ENCODE measurements at places on chromosomes 7 and 10. TPM values are rescaled to one million over a fixed set of nuclear protein-coding genes. Genes with fewer than 3 reads are reported as not detected.
A peak's percentile ranks its signal among the peaks of the same experiment; 100 is the strongest.

GRCh38 chr7:16739863-16740622, 13.5 kb upstream of the TSPAN13 start:
- DNase-seq, result no peak

- DNase-seq, result peak; percentile 4
Measured at GRCh38 chr7:157832421-157832820, 495.6 kb downstream of the DNAJB6 start.

GRCh38 chr10:33336582-33337325, 2.3 kb upstream of the NRP1 start:
- DNase-seq, result peak; percentile 89

RBM20 gene
- total RNA-seq, result 2.0 TPM

DNA sequence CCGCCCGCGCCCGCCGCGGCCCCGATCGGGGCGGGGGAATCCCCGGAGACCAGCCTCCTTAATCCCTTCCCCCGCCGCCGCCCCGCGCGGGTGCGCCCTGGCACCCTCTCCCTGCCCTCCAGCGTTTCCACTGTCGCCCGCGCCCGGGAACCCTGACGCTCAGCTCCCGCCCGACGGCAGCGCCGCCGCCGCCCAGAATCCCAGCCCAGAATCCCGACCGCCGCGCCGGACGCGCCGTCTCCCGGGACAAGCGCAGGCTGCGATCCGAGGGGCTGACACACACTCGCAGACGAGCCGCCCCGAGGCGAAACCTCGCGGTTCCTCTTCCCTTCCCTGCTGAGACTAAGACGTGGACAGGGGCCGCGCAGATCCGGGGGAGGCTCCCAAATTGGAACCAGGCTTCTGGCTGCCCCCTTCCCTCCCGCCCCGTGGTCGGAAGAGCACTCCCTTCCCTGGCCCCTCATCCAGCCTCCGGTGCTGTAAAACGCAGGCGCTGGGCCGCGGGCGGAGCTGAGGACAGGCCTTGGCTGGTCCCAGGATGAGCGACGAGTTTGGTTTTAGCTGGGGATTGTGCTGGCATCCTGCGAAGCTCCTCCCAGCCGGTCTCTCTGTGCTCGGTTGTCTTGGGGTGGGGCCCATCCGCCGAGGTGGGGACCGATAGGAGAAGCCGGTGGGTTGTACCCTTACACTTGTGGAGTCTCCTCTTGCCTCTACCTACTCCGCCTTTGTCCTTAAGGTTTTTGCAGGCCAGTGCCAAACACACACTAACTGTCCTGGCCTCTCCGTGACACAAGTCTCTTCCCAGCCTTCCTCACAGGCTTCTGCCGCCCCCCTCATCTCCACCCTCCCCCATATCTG, 1.1 kb downstream of the MARVELD1 start:
- DNase-seq, result peak; percentile 94

PTF1A gene
- not detected for total RNA-seq

GRCh38 chr7:51113962-51114361, 202.6 kb downstream of the COBL start:
- DNase-seq, result no peak

DNA sequence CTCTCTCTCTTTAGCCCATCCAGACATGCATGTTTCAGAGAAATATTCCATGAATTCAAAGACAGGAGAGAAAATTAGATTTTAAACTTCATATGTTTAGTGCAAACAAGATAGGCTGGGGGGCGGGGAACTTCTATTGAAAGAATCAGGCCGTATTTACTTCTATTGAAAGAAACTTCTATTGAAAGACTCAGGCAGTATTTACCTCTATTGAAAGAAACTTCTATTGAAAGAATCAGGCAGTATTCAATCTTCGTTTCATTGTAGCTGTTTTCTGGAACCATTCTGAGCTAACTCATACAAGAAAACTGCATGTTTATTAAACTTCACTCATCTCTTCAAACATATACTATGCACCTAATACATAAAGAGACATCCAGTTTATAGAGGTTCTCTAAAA, 123.1 kb downstream of the TYW1B start:
- DNase-seq, result no peak

DNA sequence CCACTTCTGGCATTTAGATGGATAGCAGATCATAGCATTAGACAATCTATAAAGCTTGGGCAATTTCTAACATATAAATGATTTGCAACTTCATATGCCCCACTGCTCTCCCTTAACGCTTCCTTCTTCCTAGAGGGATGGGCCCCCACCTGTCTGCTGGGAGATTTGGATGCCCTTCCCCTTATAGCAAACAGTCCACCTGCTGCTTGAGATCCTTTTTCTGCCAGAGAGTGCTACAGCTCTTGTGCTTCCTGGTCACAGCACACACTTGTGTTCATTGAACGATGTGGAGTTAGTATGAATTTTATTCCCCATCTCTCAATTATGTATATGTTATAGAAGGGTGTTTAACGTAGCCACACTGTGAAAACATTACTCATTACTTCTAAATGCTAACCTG, 10.4 kb upstream of the PCGF5 start:
- DNase-seq, result no peak

IKZF1 gene
- total RNA-seq, result 13.7 TPM

DNA sequence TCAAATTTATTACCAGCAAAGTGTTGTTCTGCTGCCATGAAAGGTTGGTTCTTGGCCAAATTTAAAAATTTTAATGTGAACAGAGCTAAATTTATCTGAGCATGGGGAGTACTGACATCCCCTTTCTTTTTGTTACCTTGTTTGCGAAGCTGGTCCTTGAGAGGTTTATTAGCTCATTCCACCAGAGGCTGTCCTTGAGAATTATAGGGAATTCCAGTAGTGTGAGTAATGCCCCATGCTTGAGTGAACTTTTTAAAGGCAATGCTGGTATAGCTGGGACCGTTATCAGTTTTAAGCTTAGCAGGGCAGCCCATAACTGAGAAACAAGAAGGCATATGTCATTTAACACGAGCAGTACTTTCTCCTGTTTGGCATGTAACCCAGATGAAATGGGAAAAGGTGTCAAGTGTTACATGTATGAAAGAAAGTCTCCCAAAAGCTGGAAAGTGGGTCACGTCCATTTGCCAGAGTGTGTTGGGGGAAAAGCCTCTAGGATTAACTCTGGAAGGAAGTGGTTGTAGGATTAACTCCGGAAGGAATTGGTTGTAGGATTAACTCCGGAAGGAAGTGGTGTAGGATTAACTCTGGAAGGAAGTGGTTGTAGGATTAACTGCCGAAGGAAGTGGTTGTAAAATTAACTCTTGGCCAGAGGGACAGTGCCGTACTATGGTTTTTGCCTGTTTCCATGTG, 37.3 kb upstream of the AKR1C2 start:
- no peak for DNase-seq

PHYH gene
- total RNA-seq, result 26.7 TPM

- DNase-seq, result no peak
Measured at GRCh38 chr10:130458509-130458908, 322.3 kb downstream of the GLRX3 start.

GRCh38 chr10:120479506-120479905, 22.5 kb downstream of the PLPP4 start:
- no peak for DNase-seq
